Right renal pelvis (tissue), 4 donors: ENCODE measurements at places on chromosomes 12 and 14.

DNA sequence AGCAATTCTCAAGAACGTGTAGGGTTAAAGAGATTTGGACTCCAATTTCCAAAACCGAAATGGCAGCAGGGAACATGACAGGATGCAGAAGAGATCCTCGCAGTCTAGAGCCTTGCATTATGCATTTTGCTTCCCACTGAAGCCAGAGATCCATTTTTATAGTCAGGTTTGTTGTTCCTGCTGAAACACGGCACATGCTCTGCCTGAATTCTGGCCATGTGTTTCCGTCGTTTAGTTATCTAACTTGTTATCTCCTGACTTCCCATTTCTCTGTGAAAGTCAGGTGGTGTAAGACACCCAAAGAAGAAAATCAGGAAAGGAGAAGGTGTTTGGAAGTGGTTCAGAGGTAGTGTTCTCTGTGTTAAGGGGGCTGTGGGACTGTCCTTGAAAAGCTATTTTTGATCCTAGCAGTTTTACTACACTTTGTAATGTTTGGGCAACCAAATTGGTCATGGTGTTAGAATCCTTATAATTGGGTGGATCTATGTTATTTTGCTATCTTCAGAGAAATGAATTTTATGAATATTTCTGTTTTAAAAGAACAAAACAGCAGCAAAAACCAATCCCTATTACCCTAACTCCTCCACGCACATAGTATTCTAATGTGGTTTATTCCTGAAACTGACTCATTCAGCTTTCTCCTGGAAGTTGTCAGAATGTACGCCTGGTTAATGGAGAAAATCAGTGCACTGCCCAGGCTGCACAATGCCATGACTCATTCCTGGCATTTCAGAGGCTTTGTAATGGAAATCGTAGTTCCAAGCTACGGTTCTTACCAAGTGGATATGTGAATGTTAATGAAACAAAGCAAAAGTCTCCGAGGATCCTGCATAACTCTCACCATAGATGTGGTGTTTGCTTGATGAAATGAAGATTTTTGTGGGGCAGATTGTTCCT, 110.1 kb downstream of the SAMD4A start:
- no peak for DNase-seq

GRCh38 chr12:55824726-55825125, 4.7 kb downstream of the DNAJC14 start:
- no peak for DNase-seq

GRCh38 chr12:12606781-12607589, 4.7 kb upstream of the CREBL2 start:
- no peak for DNase-seq

DNA sequence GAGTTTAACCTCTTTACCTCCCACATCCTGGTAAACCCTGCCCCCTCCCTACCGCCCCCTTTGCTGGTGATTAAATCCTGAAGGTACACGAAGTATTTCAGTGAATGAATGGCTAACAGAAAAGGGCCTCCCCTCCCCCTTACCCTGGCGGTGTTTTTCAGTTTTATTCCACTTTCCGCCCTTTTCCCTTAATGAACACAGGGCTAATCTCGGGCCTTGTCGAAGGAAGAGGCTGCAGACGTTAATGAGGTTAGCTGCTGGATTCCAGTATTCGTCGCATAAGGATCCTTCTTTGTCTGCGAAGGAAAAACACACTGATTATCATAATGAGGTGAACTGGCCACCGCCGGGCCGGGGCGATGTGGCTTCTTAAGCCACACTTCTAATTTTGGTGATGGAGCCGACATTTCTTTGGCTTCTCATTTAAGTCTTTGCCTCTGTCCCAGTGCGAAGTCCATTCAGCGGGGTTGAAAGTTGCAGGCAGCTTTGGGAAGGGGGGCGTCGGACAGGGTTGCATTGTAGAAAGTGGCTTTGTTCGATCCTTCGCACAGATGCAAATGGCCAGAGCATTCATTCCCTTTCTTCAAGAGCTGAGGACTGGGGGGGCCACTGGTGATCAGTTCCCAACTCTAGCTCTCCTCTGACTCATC, 6.5 kb downstream of the MEG3 start:
- DNase-seq, result no peak

DNA sequence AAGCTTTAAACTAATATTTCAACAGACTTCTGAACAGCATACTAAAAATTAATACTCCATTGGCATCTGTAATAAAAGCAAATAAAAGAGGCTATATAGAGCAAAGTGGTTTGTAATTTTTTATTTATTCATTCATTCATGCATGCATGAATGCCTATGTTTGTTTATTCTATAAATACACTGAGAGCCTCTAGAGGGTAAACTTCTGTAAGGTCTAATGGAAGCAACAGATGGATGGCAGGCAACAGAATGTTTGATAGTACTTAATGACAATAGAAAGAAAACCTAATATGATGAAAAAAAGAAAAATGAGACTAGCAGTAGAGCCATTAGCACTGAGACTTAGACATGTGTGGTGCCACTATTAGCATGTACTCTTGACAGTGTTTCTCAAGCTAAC, 253.1 kb downstream of the CCDC91 start:
- no peak for DNase-seq

GRCh38 chr12:112938751-112939150, 477 bp downstream of the OAS3 start:
- DNase-seq, result no peak

DNA sequence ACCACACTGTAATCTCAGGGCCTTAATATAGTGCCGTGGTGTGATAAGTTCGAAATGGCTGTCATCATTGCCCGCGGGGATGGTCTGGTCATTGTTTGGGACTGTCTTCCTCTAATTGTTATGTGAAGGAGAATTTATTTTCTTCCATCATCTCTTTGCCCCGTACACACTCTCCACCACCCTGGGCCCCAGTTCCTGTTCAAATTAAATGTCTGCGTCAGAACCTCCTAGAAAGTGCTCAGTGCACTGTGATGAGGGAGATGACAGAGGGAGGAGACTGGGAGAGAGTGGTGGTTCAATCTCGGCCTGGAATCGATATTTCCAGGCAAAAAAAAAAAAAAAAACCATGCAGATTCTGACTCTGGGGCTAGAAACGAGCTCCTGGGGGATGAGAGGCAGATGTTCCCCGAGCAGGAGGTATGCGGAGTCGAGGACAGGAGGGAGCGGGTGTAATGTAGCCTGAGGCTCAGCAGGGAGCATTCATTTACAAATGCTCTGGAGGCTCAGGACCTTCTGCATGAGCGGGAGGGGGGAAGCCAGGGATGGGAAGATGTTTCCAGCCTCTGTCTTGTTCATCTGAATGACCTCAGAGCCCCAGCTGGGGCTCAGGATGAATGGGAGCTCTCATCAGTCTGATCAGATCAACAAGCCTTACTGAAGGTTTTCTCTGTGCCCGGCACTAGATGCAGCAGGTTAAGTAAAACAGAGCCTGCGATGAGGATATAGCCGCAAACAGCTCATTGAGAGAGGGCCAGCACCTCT, 219.5 kb downstream of the TBX5 start:
- DNase-seq, result no peak

DNA sequence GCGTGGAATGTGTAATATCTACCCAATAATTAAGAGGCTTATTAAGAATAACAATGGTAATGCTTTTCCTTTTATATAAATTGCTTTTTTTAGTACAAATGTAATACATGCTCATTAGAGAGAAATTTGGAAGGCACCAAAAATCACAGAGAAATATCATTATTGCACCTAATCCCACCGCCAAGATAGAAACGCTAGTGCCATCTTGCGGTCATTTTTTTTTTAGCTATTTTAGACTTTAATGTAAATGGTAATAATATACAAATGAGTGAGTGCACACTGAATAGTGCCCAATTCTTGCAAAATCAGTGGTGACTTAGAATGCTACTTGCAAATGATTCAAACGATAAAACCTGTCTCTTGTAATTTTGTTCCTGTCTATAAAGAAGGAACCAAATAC, 576.8 kb upstream of the TMEM132C start:
- DNase-seq, result no peak

DNA sequence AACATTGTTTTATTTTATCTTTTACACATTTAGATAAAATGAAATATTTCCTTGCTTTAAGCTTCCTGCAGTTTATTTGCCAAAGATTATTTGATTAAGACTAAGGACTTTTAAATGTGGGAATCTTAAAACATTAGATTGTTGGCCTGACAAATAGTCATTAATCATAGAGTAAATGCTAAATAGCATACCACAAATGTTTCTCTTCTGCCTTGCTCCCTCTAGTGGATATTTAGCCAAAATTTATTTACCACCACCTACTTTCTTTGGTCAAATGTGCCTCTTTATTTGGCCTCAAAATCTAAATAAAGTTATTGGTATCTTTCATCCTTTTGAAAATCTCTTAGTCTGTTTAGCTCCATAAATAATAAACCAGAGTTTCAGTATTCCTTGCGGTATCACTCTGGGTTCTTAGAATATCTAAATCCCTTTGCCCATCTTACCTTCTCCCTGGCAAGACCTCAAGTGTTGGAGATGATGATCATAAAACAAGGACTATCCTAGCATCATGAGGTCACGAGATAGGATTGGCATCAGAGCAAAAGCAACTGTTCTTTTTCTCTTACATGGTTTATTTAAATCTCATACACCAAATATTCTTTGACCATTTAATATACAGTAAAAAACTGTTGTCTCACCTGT, 150.6 kb upstream of the AEBP2 start:
- DNase-seq, result peak; percentile 5

GRCh38 chr12:54606556-54606955, 18.1 kb upstream of the PPP1R1A start:
- DNase-seq, result no peak
